H9 (cell line): ENCODE measurements at places on chromosomes 5 and 9. TPM values are rescaled to one million over a fixed set of nuclear protein-coding genes. Genes with fewer than 3 reads are reported as not detected.

DNA sequence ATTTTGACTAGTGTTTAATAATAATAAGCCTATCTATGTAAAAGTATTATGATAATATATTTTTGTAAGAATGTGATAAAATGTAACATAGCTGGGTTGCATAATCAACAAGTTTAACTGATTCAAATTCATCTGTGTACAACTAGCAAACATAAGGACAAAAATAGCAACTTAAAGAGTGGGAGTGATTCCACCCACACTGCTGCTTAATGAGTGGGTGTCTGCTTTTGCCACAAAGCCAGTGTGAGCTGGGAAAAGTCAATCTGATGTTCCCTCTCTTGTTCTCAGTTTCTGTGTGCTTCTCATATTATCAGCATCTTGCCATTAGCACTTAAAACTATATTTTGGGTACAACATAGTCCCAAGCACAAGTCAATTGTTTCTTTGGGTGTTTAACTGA is 111.1 kb upstream of the DPYSL3 start:
- no peak overlapping the region for H3K4me3 ChIP-seq
- H3K27me3 ChIP-seq: no peaks in the 10 kb centered on the region
- peaks cover 19% of the 10 kb centered on the region for H3K36me3 ChIP-seq

DNA sequence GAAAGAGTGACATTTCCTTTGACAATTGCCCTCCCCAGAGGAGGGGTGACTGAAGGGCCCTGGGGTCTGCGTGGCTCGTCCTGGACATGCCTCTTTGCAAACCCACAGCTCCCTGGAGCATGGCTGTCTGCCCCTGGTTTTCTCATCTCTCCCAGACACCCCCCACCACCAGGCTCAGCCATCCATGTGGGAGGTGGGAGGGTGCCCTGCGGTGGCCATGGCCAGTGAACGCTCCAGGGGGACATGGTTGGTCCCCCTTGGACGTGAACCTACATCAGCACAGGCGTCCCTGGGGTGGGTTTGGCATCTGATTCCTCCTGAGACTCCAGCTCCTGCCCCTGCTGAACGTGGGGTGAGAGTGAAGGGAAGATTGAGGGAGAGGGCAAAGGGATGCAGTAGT is 67.7 kb upstream of the LMX1B start:
- no peak overlapping the region for H3K4me3 ChIP-seq
- H3K4me1 ChIP-seq: no peaks in the 10 kb centered on the region
- H3K36me3 ChIP-seq: no peaks in the 10 kb centered on the region
- H3K27me3 ChIP-seq: no peaks in the 10 kb centered on the region
- no peak for DNase-seq

DNA sequence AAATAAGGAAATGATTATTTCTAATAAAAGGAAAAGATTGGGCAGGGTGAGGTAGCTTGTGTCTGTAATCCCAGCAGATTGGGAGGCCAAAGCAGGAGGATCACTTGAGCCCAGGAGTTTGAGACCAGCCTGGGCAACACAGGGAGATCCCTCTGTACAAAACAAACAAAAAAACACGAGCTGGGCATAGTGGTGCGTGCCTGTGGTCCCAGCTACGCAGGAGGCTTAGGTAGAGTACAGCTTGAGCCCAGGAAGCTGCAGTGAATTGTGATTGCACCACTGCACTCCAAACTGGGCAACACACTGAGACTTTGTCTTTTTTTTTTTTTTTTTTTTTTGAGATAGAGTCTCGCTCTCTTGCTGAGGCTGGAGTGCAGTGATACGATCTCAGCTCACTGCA is 18.8 kb downstream of the GDA start:
- no peak overlapping the region for H3K4me3 ChIP-seq
- no peaks in the 10 kb centered on the region for H3K27me3 ChIP-seq
- H3K27ac ChIP-seq: no peak overlapping the region
- H3K36me3 ChIP-seq: no peaks in the 10 kb centered on the region

- no peaks in the 10 kb centered on the region for H3K27me3 ChIP-seq
- no peak overlapping the region for H3K4me3 ChIP-seq
- no peak overlapping the region for H3K27ac ChIP-seq
- peaks cover 35% of the 10 kb centered on the region for H3K36me3 ChIP-seq
- no peaks in the 10 kb centered on the region for H3K4me1 ChIP-seq
Measured at GRCh38 chr9:30534896-30535295, 1849.5 kb upstream of the ACO1 start.

DNA sequence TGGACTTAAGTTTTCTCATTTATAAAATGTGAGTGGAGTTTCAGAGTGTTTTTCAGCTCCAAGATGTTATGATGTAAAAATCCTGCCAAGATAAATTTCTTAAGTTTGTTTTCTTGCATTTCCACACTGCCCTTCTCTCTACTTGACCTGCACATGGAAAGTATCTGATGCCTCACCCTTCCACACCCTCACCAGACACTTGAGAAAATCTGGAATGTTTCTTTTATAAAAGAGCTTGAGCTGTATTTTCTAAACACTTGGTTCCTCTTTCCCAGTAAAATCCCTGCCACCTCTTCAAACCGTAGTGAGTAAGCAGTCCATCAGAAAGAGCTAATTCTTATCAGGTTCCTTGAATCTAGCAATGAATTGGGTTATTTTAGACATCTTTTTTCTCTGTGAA is 42.9 kb downstream of the FOXD1 start:
- no peaks in the 10 kb centered on the region for H3K27me3 ChIP-seq
- no peaks in the 10 kb centered on the region for H3K36me3 ChIP-seq
- H3K4me3 ChIP-seq: no peak overlapping the region
- peaks cover 5% of the 10 kb centered on the region; the same call in 1 of the 2 replicates for H3K4me1 ChIP-seq

DNA sequence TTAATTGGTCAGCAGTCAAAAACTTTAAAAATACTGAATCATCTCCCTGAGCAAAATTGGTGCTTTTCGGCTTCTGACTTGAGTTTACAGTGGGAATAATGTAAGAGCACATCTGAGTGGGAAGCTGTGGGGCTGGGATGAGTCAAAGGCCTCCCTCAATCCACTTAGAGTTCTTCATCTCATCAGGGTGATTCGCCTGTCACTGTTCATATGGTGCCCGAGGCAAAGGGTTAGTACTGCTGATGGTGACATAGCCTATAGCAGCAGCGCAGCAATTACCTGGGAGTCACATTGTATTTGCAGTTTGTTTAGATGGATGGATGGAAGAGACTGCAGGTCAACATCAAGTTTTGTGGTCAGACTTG is 113.8 kb upstream of the ZNF608 start:
- no peak for DNase-seq
- H3K4me3 ChIP-seq: no peak overlapping the region
- H3K4me1 ChIP-seq: no peaks in the 10 kb centered on the region
- no peak overlapping the region for H3K27ac ChIP-seq

GRCh38 chr9:29685531-29685930 is 2112.2 kb upstream of the C9orf72 start:
- no peak overlapping the region for H3K4me3 ChIP-seq
- no peak overlapping the region for H3K27ac ChIP-seq
- no peaks in the 10 kb centered on the region; the same call in 1 of the 2 replicates for H3K4me1 ChIP-seq
- DNase-seq: no peak
- no peaks in the 10 kb centered on the region for H3K27me3 ChIP-seq
- H3K36me3 ChIP-seq: no peaks in the 10 kb centered on the region

DNA sequence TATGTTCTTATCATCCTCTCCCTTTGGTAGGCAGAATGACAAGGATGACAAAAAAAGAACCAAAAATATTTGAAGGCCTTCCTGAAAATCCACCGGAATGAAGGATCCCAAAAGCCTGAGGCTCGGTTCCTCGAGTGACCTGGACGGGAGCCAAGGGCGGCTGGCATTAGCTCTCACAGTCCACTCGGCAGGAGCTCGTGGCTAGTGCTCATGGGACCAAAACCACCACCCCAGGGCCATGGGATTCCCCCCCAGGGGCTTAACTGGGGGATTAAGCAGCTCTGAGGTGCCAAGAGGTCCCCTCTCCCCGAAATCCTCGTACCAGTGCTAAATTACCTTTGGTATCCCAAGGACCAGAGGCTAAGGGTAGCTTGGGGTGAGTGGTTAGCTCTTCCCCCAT is 586 bp upstream of the PDZD2 start:
- no peak for DNase-seq
- no peak overlapping the region for H3K27ac ChIP-seq
- no peaks in the 10 kb centered on the region for H3K36me3 ChIP-seq
- H3K4me3 ChIP-seq: peak overlapping the region; percentile 90
- no peaks in the 10 kb centered on the region for H3K4me1 ChIP-seq

DNA sequence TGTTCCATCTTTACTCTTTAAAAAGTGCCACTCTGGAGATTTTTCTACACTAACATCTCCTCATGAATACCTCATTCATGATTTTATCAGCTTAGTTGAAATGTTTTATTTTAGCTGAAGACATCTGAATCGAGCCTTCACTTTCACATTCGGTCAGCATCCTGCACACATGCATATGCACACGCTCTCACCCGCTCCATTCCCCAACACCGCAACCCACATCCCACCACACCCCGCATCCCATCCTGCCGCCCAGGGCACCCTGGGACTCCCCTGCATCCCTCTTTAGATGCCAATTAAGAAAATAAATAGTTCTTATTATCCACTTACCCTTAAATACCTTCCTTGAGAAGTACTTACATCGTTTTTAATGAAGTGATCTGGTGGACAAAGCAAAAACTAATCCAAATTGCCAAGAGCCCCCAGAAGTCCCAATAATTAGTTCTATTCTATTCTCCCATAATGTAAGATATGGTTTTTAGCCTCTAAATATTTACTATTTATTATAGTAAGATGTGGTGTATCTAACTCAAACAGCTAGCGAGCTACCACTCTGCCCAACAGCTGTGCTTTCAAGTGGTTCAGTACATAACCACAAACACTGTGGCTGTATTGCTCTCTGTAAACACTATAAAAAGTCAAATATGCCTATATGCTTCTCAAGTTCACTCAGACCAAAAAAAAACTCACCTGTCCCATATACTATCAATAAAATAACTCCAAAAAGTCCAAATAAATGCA is 38.2 kb downstream of the GZMK start:
- peaks cover 6% of the 10 kb centered on the region; the same call in 1 of the 2 replicates for H3K36me3 ChIP-seq
- no peak for DNase-seq
- H3K27me3 ChIP-seq: no peaks in the 10 kb centered on the region
- H3K27ac ChIP-seq: no peak overlapping the region
- no peaks in the 10 kb centered on the region for H3K4me1 ChIP-seq

GRCh38 chr9:36716496-36716895 is 143.8 kb downstream of the MELK start:
- no peaks in the 10 kb centered on the region for H3K4me1 ChIP-seq
- H3K27ac ChIP-seq: no peak overlapping the region
- H3K27me3 ChIP-seq: no peaks in the 10 kb centered on the region
- no peak overlapping the region for H3K4me3 ChIP-seq

DNA sequence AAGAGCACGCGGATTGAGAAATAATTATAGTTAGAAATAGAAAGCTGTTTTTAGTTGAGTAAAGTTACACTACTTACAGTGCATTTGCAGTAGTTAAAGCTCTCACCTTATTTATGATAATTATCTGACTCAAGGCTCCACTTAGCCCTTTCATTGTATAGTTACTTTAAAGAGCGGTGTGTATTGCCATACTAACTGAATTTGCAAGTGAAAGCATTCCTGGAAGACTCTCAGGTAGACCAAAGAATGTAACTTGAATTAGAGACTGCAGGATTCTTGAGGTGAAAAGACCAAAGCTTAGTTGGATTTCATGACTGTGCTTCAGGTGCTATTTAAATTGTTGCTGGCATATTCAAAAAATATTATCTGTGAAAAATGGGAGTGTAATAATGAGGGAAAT is 4.2 kb upstream of the RASA1 start:
- no peaks in the 10 kb centered on the region for H3K36me3 ChIP-seq
- no peak overlapping the region for H3K27ac ChIP-seq
- no peak for DNase-seq
- H3K4me1 ChIP-seq: no peaks in the 10 kb centered on the region; the same call in 1 of the 2 replicates
- peaks cover 6% of the 10 kb centered on the region; the same call in 1 of the 2 replicates for H3K27me3 ChIP-seq
- H3K4me3 ChIP-seq: no peak overlapping the region

DNA sequence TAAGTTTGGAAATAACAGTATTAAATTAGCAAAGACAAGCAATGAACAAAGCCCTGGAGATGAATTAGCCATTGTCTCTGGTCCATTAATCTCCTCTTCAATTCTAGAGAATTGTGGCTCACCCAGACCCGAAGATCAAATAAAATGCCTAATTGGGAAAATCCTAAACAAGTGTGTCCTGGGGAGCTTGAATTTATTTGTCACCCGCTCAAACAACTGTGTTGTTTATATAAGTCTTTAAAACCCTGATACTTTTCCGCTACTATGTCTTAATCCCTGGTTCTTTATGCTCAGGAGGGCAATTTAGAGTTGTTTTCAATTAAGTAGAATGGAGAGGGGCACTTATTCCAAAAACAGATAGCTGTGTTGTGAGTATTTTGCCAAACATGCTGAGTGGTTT is 128.4 kb downstream of the ANXA1 start:
- no peaks in the 10 kb centered on the region for H3K4me1 ChIP-seq
- no peaks in the 10 kb centered on the region for H3K36me3 ChIP-seq

- peaks cover 2% of the 10 kb centered on the region; the same call in 2 of the 3 replicates for H3K36me3 ChIP-seq
- DNase-seq: no peak
Measured at GRCh38 chr5:2755681-2756171, 4.2 kb upstream of the IRX2 start.

DNA sequence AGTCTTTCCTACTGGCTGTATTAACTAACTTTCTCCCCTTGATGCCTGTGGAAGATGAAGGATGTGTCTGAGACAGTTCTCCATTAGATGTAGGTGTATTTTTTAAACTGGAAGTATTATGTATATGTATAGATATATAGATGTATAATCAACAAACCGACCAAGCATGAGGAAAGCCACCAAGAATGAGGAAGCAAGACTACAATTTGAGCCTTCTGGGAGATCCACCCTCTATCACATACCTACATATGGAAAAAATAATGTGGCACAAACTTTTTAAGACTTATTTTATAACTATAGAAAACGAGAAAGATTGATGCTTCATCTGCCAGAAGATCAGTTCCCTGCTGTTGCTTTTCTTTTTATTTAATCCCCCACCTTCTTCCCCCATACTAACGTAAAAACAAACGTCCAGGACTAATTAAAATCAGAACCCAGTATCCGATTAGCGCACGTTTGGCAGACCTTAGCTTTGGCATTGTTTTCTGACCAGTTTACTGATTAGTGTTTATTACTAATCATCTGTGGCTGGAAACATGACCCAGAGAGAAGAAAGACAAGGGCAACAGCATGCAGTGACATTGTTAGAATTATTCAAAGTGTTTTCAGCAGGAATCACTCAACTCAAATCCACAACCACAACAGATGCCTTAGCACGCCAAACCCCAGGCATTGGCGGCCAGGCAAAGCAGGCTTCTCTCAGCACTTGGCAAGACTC is 490.2 kb downstream of the EBF1 start:
- no peaks in the 10 kb centered on the region for H3K36me3 ChIP-seq
- no peaks in the 10 kb centered on the region for H3K4me1 ChIP-seq
- no peak overlapping the region for H3K4me3 ChIP-seq
- no peaks in the 10 kb centered on the region for H3K27me3 ChIP-seq
- H3K27ac ChIP-seq: no peak overlapping the region

GRCh38 chr5:20050262-20050661 is 62.3 kb upstream of the CDH18 start:
- no peaks in the 10 kb centered on the region for H3K4me1 ChIP-seq
- H3K27ac ChIP-seq: no peak overlapping the region
- no peaks in the 10 kb centered on the region for H3K36me3 ChIP-seq

Gene PCDHGB7
- total RNA-seq: 6.8 and 7.7 TPM in 2 replicates

Gene FOXD4
- total RNA-seq: 0.20 and 0.22 TPM in 2 replicates

Gene ITK
- total RNA-seq: 0.22 TPM in 2 replicates

Gene RGS7BP
- total RNA-seq: 0.31 and 0.33 TPM in 2 replicates

Gene FAM53C
- 59.6 and 61.9 TPM in 2 replicates for total RNA-seq

Gene SHOC1
- not detected in 2 replicates for total RNA-seq

Gene ZBTB43
- total RNA-seq: 15.7 and 21.9 TPM in 2 replicates

Gene GHR
- 0.20 and 0.24 TPM in 2 replicates for total RNA-seq

Gene PHF24
- 0.24 and 0.68 TPM in 2 replicates for total RNA-seq
